ENCODE measurements at places on chromosomes 5 and 9.

- H3K27me3 ChIP-seq: no peaks in the 10 kb centered on the region
- no peak overlapping the region for H3K27ac ChIP-seq
- no peak for DNase-seq
- no peaks in the 10 kb centered on the region for H3K36me3 ChIP-seq
Measured at GRCh38 chr9:78215706-78216105, 20.2 kb upstream of the CEP78 start.

- no peaks in the 10 kb centered on the region for H3K4me1 ChIP-seq
- no peak overlapping the region for H3K27ac ChIP-seq
- no peaks in the 10 kb centered on the region for H3K36me3 ChIP-seq
- H3K27me3 ChIP-seq: no peaks in the 10 kb centered on the region
- DNase-seq: no peak
Measured at GRCh38 chr5:72628771-72629371, 121.7 kb upstream of the ZNF366 start.

DNA sequence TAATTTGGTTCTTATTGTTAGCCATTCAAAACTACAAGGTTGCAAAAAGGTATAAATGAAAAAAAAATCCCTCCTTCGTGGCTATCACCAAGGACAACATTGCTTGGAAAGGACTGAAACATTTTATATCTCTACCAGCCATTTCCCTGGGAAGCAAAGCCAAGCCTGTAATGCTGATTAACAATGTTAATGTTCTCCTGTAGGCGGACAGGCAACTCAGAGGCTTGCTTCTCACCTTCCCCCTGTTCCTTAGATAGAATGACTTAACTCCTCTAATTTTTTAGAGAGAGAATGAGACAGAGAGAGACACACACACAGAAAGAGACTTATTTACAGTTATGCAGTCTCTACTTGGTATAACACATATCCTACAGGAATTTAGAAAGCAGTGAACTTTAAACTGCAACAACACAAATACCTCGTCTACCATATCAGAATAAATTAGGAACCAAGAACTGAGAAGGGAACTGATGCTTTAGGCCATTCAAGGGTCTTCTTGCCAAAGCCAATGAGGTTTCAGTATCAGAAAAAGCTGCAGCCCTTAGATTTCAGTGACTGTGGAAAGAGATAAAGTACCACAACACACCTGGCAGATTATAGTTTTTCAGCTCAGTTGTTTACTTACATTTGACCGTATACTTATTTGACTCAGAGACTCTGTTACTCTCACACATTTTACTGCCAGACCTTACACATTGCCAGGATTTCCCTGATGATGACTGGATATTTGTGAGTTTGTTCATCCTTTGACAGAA is 20.9 kb upstream of the MAN2A1 start:
- no peaks in the 10 kb centered on the region for H3K36me3 ChIP-seq
- no peak overlapping the region for H3K4me3 ChIP-seq
- H3K27ac ChIP-seq: no peak overlapping the region
- no peaks in the 10 kb centered on the region for H3K27me3 ChIP-seq
- DNase-seq: no peak

- H3K4me1 ChIP-seq: no peaks in the 10 kb centered on the region
- DNase-seq: no peak
- H3K36me3 ChIP-seq: peaks cover 47% of the 10 kb centered on the region
- H3K27me3 ChIP-seq: no peaks in the 10 kb centered on the region
- no peak overlapping the region for H3K4me3 ChIP-seq
Measured at GRCh38 chr5:1074226-1074625, 37.6 kb downstream of the SLC12A7 start.

DNA sequence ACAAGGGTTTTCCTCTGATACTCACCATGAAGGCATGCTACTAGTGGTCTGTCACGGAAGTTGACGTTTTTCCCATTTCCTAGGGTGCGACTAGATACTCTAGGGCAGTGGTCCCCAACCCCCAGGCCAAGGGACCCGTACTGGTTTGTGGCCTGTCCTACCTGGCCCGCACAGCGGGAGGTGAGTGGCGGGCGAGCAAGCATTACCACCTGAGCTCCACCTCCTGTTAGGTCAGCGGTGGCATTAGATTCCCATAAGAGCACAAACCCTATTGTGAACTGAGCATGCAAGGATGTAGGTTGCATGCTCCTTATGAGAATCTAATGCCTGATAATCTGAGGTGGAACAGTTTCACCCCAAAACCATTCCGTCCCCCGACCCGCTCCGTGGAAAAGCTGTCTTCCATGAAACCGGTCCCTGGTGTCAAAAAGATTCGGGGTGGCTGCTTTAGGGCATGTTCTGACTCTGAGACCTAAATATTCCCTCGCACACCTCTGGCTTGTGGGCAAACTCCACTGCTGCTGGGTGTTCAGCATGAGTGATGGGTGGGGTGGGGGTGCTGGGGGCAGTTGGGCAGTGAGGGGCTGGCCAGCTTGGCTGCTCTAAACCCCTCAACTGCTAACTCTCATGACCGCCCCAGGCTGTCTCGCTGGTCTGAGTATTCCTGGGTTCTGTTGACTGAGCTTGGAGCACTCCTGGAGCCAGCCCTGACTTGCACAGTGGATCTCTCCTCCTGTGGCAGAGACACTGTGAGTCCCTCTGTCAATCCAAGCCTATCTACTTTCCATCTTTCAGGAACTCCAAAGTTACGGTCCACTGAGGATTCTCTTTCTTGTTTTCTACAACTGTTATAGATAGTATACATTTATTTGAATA is 78.3 kb upstream of the NEK6 start:
- no peak overlapping the region for H3K27ac ChIP-seq
- H3K4me3 ChIP-seq: no peak overlapping the region
- no peaks in the 10 kb centered on the region for H3K27me3 ChIP-seq
- H3K4me1 ChIP-seq: no peaks in the 10 kb centered on the region
- no peak for DNase-seq

- peaks cover 29% of the 10 kb centered on the region for H3K36me3 ChIP-seq
- no peaks in the 10 kb centered on the region for H3K4me1 ChIP-seq
- DNase-seq: no peak
- H3K27ac ChIP-seq: no peak overlapping the region
- no peak overlapping the region for H3K4me3 ChIP-seq
Measured at GRCh38 chr9:130119519-130120298, 52.5 kb upstream of the NCS1 start.

DNA sequence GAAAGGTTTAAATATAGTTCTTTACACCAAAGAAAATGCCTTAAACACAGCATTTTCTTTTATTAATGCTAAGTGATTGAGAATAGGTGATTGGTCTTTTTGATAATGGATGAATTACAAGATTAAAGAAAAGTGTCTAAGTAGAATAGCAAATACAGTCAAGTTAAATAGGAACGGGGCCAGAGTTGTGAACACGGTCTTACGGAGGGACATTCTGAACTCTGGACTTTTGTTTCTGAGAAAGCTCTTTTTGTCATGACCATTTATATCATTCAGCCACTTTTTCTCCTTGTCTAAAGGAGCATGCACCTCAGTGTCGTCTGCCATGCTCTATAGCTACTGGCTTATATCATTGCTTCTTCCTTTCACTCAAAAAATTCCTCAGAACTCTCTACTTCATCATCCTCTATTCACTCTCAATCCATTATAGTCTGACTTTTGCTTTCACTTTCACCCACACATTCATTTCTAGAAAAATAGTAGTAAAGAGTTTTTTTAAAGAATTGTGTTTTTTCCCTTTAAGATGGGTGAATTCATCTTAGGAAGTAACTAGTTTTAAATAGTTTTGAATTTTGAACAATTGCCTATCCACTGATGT is 263.0 kb upstream of the FBXL7 start:
- H3K27me3 ChIP-seq: no peaks in the 10 kb centered on the region
- H3K4me3 ChIP-seq: no peak overlapping the region
- no peaks in the 10 kb centered on the region for H3K4me1 ChIP-seq
- H3K36me3 ChIP-seq: no peaks in the 10 kb centered on the region
- H3K27ac ChIP-seq: no peak overlapping the region

GRCh38 chr9:20620650-20621470 is 1.4 kb downstream of the MLLT3 start:
- H3K27ac ChIP-seq: peak overlapping the region; percentile 82
- H3K27me3 ChIP-seq: no peaks in the 10 kb centered on the region
- peak overlapping the region; percentile 83 for H3K4me3 ChIP-seq
- no peaks in the 10 kb centered on the region for H3K36me3 ChIP-seq
- DNase-seq: peak; percentile 50

- DNase-seq: no peak
- no peak overlapping the region for H3K4me3 ChIP-seq
- no peak overlapping the region for H3K27ac ChIP-seq
- no peaks in the 10 kb centered on the region for H3K4me1 ChIP-seq
Measured at GRCh38 chr5:3778945-3779344, 183.3 kb downstream of the IRX1 start.

GRCh38 chr9:12851341-12852090 is 76.7 kb downstream of the LURAP1L start:
- no peak overlapping the region for H3K4me3 ChIP-seq
- no peaks in the 10 kb centered on the region for H3K27me3 ChIP-seq
- DNase-seq: no peak

DNA sequence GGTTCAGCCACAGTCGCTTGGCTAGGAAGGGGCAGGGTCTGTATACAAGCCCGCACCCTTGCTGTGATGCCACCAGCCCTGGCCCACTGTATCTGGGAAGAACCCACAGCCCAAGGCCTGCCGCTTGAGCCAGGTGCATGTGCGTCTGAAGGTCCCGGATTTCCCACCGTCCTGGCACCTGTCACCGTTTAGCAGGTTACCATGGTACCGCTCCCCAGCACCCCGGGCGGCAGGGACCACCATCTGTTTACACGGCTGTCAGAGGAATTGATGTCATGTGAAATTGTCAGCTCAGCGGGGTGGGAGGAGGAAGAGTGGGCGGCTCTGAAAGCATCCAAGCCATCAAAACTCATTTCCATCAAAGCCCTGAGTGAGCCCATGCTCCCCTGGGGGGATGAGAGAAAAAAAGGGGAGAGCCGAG is 92.7 kb downstream of the HRH2 start:
- H3K27ac ChIP-seq: no peak overlapping the region
- H3K4me3 ChIP-seq: no peak overlapping the region
- no peaks in the 10 kb centered on the region for H3K27me3 ChIP-seq
- no peak for DNase-seq

DNA sequence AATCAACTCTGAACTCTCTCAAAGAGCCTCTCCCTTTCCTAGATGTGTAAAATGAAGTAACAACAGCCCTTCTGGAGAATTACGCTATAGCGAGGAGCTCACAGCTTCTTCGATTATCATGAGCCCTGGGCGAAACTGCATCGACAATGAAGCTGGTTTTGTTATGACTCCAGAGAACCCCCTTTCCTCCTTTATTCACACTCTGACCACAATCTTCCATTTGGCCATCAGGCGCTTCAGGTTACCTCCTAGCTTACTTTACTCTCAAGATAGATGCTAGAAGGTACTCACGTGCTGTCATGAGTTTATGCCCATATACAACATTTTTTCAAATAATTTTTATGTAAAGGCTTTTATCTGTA is 362.7 kb upstream of the RFX3 start:
- no peaks in the 10 kb centered on the region for H3K4me1 ChIP-seq
- H3K4me3 ChIP-seq: no peak overlapping the region
- no peak for DNase-seq
- no peaks in the 10 kb centered on the region for H3K36me3 ChIP-seq
- H3K27ac ChIP-seq: no peak overlapping the region

GRCh38 chr5:145218982-145219381 is 616.2 kb downstream of the PRELID2 start:
- H3K27me3 ChIP-seq: no peaks in the 10 kb centered on the region
- H3K36me3 ChIP-seq: no peaks in the 10 kb centered on the region
- H3K4me3 ChIP-seq: no peak overlapping the region
- H3K4me1 ChIP-seq: no peaks in the 10 kb centered on the region
- DNase-seq: no peak
- H3K27ac ChIP-seq: no peak overlapping the region

GRCh38 chr9:131676431-131676972 is 63.4 kb downstream of the RAPGEF1 start:
- H3K4me1 ChIP-seq: peaks cover 74% of the 10 kb centered on the region
- DNase-seq: peak; percentile 54
- H3K4me3 ChIP-seq: no peak overlapping the region
- no peaks in the 10 kb centered on the region for H3K36me3 ChIP-seq
- H3K27me3 ChIP-seq: no peaks in the 10 kb centered on the region

DNA sequence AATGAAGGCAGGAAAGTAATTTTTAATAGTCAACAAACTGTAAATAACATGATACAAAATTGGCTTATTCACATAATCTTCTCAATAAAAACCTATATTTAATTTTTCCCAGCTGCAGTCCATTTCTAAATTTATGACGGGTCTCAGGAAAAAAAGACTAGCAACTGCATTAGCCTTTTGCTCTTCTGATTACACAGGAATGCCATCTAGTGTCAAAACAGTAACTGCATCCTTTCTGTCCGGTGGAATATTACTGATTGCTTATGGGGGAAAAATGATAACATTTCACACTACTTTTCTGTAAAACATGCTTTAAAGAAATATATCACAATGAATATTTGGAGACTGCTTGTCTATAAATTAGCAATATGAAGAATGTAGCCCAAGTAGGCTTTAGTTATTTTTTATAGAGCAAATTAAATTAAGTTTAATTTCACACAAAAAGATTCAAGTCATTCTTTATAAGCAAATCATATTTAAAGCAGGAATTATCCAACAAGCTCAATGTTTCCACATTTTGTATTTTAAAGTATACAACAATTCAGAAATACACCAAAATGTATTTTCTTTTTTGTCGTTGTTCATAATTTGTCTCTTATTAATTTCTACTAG is 534.7 kb downstream of the CDH10 start:
- H3K4me3 ChIP-seq: no peak overlapping the region
- DNase-seq: no peak
- no peak overlapping the region for H3K27ac ChIP-seq

DNA sequence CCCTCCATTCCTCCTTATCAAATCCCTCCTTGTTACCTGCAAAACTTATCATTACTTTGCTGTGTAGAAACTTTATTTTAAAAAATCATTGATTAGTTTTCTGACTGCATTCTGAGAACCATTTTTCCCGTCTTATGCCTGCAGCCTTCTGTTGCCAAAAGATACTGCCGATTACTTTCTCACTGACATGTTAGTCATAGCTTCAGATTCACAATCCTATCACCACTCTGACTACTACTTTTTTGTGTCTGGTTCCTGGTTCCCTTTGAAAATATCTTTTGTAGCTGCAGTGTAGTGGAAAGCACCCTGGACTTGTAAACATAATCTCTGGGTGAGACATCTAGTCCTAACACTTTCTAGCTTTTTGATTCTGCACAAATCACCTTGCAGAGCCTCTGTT is 71.7 kb downstream of the NR2F1 start:
- H3K4me1 ChIP-seq: no peaks in the 10 kb centered on the region
- DNase-seq: no peak
- no peaks in the 10 kb centered on the region for H3K27me3 ChIP-seq
- H3K4me3 ChIP-seq: no peak overlapping the region
- H3K27ac ChIP-seq: no peak overlapping the region
- no peaks in the 10 kb centered on the region for H3K36me3 ChIP-seq

GRCh38 chr5:91381239-91381773 is 1.8 kb downstream of the ARRDC3 start:
- H3K4me3 ChIP-seq: peak overlapping the region; percentile 63
- DNase-seq: no peak
- peaks cover 5% of the 10 kb centered on the region for H3K36me3 ChIP-seq
- peaks cover 14% of the 10 kb centered on the region for H3K4me1 ChIP-seq
- no peaks in the 10 kb centered on the region for H3K27me3 ChIP-seq
